ENCODE measurements at places on chromosomes 1 and 21. TPM values are rescaled to one million over a fixed set of nuclear protein-coding genes. Genes with fewer than 3 reads are reported as not detected.

The TMEM240 gene
- 2.2 TPM for total RNA-seq

The MYBPH gene
- 0.52 TPM for total RNA-seq

The GNB1 gene
- 91.3 TPM for total RNA-seq

The EFNA3 gene
- total RNA-seq: 1.6 TPM

The CLCA4 gene
- total RNA-seq: not detected

The FCRL2 gene
- not detected for total RNA-seq

The SPATA17 gene
- total RNA-seq: 1.4 TPM

The SH2D5 gene
- total RNA-seq: 3.0 TPM

The SAMSN1 gene
- not detected for total RNA-seq

The FMO2 gene
- 3.6 TPM for total RNA-seq

The ADGRB2 gene
- total RNA-seq: 4.4 TPM

The SAMD11 gene
- 36.2 TPM for total RNA-seq

The KCNE2 gene
- not detected for total RNA-seq

The MYOM3 gene
- total RNA-seq: 0.26 TPM

The EFCAB7 gene
- 12.0 TPM for total RNA-seq

The PROK1 gene
- total RNA-seq: not detected

The C1orf53 gene
- total RNA-seq: 3.9 TPM

The HAX1 gene
- total RNA-seq: 124 TPM

The AKR7A3 gene
- 0.52 TPM for total RNA-seq

The PTPN22 gene
- 8.6 TPM for total RNA-seq

The PRKACB gene
- total RNA-seq: 31.0 TPM

The SEMA4A gene
- total RNA-seq: 2.5 TPM

The SYNC gene
- total RNA-seq: 116 TPM

The CEP350 gene
- 78.9 TPM for total RNA-seq

The EPHX1 gene
- total RNA-seq: 122 TPM

The URB2 gene
- 8.5 TPM for total RNA-seq

The GREM2 gene
- 5.1 TPM for total RNA-seq

The CHI3L1 gene
- 6,408 TPM for total RNA-seq

The MIER1 gene
- total RNA-seq: 62.3 TPM

The ERG gene
- total RNA-seq: 102 TPM

The GSTM2 gene
- total RNA-seq: 16.2 TPM

The LRIG2 gene
- 20.4 TPM for total RNA-seq

The CCDC30 gene
- 2.6 TPM for total RNA-seq

The ADORA3 gene
- total RNA-seq: not detected

The PDC gene
- not detected for total RNA-seq

The BRWD1 gene
- total RNA-seq: 70.6 TPM

The EPHA2 gene
- 9.8 TPM for total RNA-seq

The TFF2 gene
- not detected for total RNA-seq

The EPRS1 gene
- total RNA-seq: 184 TPM

The FAM131C gene
- total RNA-seq: 0.26 TPM

The KCNE1 gene
- total RNA-seq: 0.65 TPM

The PIK3R3 gene
- total RNA-seq: 14.6 TPM

The AMY1C gene
- not detected for total RNA-seq

The DISC1 gene
- total RNA-seq: 10.1 TPM

The CRB1 gene
- total RNA-seq: 0.65 TPM

The FALEC gene
- not detected for total RNA-seq

The S100A3 gene
- 2.0 TPM for total RNA-seq

The KRTAP19-1 gene
- total RNA-seq: not detected

The RXFP4 gene
- not detected for total RNA-seq

The LCE1E gene
- total RNA-seq: not detected

The SLC19A2 gene
- 10.3 TPM for total RNA-seq

The SLC35E2B gene
- total RNA-seq: 39.0 TPM

The GJB4 gene
- not detected for total RNA-seq

The RAB3B gene
- total RNA-seq: 7.9 TPM

The KCNN3 gene
- total RNA-seq: 0.11 TPM

The CEP85 gene
- 11.9 TPM for total RNA-seq

Measured in articular chondrocyte of knee joint (primary cell).